ENCODE measurements at places on chromosomes 7 and 10.

DNA sequence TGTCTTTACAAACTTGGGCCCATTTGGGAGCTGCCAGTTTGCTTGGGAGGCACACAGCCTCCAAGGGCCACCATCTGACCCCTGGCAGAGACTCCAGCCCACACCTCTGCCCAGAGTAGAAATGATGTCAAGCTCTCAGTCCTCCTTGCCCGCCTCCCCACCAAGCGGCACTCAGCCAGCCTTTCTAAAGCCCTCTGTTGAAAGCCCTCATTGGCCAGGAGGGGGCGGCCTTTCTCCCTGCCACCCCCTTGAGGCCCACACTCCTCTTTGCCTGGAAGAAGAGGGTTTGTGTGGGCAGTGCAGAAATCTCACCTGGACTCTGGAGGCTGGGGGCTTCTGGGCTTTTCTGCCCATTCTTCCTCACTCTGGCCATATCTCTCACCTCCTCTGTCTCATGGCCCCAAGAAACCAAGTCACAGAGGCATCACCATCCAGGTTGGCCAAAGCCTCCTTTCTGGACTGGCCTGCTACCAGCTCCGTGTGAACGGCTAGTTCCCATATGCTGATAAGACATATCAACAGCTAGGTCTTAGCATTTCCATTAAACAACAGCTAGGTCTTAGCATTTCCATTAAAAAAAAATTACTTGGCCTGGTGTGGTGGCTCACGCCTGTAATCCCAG, 36.1 kb downstream of the UBTD1 start:
- no peak for DNase-seq

DNA sequence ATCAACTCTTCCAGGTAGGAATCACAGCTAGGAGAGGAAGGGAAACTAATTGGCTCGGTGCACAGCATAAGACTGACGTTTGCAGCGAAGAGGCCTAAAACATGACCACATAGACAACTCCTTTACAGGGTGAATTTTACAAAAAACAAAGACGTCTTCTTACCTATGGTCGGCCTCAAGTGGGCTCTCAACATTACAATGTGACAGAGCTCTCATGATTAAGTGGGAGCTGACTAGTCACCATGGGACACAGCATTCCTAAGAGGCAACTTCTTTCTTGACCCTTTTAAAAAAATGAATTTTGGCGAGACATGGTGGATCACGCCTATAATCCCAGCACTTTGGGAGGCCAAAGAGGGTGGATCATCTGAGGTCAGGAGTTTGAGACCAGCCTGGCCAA, 4.6 kb downstream of the PDIA4 start:
- no peak for DNase-seq

DNA sequence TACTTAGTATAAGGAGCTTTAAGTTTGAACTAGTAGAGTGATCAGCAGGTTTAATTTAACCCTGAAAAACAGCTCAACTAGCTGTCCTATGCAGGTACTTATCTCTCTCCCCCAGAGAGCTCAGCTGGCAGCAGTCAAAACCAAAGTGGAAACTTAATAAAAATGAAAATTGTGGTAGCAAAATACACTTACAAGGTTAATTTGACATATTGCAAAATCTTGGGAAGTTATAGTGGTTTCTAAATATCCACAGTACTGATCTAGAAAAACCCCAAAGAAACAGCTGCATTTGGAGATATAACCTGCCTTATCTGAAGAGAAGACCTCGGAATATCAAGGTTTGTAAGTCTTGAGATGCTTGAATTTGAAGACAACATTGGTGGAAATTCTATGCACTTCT, 269.2 kb downstream of the RNLS start:
- no peak for DNase-seq

- DNase-seq, result no peak
Measured at GRCh38 chr7:15085366-15085765, 182.8 kb upstream of the DGKB start.

DNA sequence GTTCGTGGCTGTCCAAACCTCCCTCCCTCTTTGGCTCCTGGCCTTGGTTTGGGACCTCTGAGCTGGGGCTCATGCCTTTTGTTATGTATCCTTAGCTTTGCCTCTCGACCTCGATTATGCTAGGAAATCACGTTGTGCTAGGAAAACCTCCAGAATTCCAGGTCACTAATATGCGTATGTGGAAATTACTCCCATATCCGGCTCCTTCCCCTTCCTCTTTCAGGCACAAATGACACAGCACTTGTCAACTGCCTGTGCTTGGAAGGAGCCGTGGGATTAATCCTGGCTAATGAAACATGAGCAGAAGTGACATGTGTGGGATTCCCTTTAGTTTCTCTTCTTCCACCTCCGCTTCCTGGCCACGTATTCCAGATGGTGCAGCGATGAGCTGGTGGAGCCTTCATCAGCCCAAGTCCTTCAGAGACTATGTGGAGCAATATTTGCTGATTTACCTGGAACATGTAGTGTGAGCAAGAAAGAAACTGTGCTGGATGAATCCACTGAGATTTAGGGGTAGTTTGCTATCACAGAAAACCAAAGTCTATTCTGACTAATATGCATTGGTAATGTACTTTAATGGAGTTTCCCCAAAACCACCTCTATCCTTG, 149.2 kb downstream of the REEP3 start:
- DNase-seq, result no peak

DNA sequence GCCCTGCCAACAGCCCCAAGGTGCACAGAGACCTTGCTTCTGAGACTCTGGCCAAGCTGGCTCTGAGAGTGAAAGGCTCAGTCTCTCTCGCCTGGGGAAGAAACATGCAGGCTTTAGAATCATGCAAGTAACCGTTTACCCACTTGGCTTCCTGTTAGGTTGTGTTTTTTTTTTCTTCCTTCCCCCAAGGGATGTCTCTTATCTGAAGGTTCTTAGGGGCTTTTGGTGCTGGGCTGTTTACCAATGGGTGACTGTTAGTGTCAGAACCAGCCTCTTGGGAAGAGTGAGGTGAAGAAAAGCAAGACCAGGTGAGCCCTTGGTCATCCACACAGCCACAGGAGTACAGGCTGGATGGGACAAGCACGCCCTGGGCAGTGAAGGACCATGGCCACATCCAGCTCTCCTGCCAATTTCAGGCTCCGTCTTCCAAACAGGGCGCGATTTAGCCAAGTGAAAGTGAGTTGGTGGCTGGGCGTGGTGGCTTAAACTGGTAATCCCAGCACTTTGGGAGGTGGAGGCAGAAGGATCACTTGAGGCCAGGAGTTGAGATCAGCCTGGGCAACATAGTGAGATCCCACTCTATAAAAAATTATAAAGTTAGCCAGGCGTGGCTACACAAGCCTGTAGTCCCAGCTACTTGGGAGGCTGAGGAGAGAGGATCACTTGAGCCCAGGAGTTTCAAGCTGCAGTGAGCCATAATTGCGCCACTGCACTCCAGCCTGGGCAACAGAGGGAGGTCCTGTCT, 76.3 kb upstream of the CUX1 start:
- no peak for DNase-seq

DNA sequence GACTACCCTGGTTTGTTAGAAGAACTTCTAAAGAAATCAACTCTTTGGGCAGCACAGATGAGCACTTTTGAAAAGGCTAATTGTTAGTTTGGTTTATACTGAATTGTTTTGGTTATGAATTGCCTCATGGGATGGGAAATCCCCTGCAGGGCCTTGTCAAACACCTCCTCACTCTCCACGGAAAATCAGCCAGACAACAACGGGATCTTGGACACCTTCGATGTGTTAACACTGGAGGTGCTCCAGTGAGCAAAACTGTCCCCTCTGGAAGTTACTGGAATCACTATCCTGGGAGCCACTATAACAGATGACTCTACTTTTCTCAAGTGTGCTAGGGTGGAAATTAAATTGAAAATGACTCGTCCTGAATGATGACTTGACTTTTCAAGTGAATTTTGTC, 38.7 kb downstream of the CDK6 start:
- DNase-seq, result no peak

- DNase-seq, result peak; percentile 42
Measured at GRCh38 chr7:13850185-13850752, 139.2 kb downstream of the ETV1 start.

GRCh38 chr7:48091506-48092433, 2.7 kb downstream of the UPP1 start:
- no peak for DNase-seq

GRCh38 chr7:84354866-84355265, 160.3 kb upstream of the SEMA3A start:
- DNase-seq, result no peak

- no peak for DNase-seq
Measured at GRCh38 chr10:5862360-5862961, 27.2 kb downstream of the ANKRD16 start.

GRCh38 chr10:114956466-114956865, 18.5 kb downstream of the TRUB1 start:
- DNase-seq, result no peak

GRCh38 chr7:102273749-102274712, 12.6 kb upstream of the SH2B2 start:
- no peak for DNase-seq

DNA sequence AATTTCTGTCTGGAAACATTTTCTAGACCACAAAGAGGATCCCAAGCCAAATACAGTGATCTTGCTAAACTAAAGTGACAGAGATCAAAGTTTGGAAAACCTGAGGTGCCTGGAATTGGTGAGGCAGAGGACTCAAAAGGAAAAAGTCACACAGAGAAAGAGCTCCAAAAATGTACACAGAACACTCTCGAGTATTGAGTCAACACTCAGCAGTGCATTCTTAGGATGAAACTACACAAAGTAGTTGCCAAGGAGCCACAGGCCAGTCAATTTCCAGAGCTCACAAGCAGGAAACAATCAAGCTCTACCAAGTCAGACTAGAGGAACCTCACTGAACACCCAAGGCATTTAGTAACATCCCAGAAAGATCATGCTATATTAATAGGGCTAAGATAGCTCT, 61.3 kb downstream of the MICU1 start:
- DNase-seq, result no peak

DNA sequence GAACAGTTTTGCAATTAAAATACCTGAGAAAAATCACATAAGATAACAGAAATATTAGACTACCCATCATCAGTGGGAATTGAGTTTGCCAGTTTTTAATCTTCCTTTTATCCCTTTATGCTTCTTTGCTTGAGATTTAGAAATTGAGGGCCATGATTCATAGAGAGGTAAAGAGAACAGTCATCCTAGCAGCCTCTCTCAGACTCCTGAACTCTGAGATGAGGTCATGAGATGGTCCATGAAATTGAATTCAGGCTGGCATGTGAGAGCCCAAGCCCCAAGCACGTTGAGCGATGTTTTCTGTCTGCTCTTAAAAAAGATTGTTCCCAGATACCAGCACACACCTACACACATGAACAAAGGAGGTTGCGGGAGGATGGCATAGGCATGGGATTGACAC, 91.1 kb downstream of the CREB5 start:
- DNase-seq, result no peak

DNA sequence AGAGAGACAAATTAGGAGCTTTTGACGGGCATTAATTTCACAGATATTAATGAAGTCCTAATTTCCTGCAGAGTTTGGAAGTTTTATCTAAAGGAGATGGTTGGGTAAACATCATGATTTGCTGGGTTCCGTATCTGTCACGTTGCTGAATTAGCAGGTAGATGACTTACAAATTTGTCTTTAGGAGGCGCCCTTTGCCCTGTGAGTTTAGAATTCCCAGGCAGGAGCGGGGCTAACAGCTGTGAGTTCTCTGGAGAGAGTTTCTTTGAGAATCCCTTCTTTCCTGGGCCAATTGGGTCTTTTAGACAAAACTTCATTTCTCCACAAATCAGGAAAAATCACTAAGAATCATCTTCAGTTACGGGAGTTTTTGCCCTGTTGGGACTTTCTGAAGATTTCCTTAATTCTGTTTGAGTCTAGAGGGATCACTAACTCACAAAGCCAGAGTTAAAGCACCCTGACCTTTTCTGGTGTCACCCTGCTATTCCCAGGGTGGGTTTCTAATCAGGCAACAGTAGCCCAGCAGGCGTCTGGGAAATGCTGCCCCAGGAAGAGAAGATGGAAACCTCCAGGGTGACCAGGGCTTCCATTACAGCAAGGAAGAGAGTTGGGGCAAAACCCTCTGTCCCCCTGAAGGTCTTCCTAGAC, 63.7 kb downstream of the PRKCQ start:
- DNase-seq, result no peak

- no peak for DNase-seq
Measured at GRCh38 chr7:124908259-124908658, 21.4 kb downstream of the POT1 start.

All from COR-L47 (cell line).